ENCODE measurements at places on chromosomes 12 and 14. TPM values are rescaled to one million over a fixed set of nuclear protein-coding genes. Genes with fewer than 3 reads are reported as not detected.

Gene TAMALIN
- total RNA-seq, result 84.0 TPM

Gene POTEM
- not detected for total RNA-seq

- peaks cover 18% of the 10 kb centered on the region for H3K4me1 ChIP-seq
- no peak overlapping the region for H3K4me3 ChIP-seq
- no peaks in the 10 kb centered on the region for H3K36me3 ChIP-seq
- H3K27me3 ChIP-seq, result no peaks in the 10 kb centered on the region
These were observed 20.5 kb downstream of the KITLG start for GRCh38 chr12:88559772-88560171.

GRCh38 chr12:115840159-115840558 is 437.3 kb downstream of the MED13L start:
- H3K4me1 ChIP-seq, result no peaks in the 10 kb centered on the region
- no peaks in the 10 kb centered on the region for H3K36me3 ChIP-seq
- DNase-seq, result no peak
- H3K4me3 ChIP-seq, result no peak overlapping the region

DNA sequence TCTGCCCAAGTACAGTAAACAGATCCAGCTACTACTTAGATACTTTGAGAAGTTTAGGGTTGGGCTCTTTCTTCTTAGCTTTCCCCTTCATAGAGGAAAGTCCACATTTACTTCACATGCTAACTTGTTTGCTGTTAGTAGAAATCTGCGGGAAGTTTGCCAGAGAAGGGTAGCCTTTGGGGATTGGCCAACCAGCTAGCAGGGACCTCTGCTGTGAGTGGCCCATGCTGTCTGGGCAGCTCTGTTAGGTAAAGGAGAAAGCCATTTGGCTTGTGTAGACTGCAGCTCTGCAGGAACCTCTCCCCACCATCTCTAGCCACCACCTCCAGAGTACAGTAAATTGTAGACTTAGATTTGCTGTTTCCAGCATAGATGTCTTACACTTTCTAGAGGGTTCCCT is 193.9 kb downstream of the RGS6 start:
- H3K27ac ChIP-seq, result no peak overlapping the region
- H3K4me1 ChIP-seq, result no peaks in the 10 kb centered on the region
- no peak for DNase-seq
- H3K36me3 ChIP-seq, result no peaks in the 10 kb centered on the region

Gene FSCB
- total RNA-seq, result not detected

- H3K4me3 ChIP-seq, result no peak overlapping the region
- peaks cover 3% of the 10 kb centered on the region for H3K27me3 ChIP-seq
- DNase-seq, result no peak
- H3K36me3 ChIP-seq, result no peaks in the 10 kb centered on the region
- H3K4me1 ChIP-seq, result no peaks in the 10 kb centered on the region
These were observed 2.0 kb downstream of the MAP4K5 start for GRCh38 chr14:50530358-50530757.

- H3K27ac ChIP-seq, result no peak overlapping the region
- no peaks in the 10 kb centered on the region for H3K4me1 ChIP-seq
- no peaks in the 10 kb centered on the region for H3K27me3 ChIP-seq
- H3K36me3 ChIP-seq, result no peaks in the 10 kb centered on the region
These were observed 1029.7 kb upstream of the LRFN5 start for GRCh38 chr14:40576880-40577478.

DNA sequence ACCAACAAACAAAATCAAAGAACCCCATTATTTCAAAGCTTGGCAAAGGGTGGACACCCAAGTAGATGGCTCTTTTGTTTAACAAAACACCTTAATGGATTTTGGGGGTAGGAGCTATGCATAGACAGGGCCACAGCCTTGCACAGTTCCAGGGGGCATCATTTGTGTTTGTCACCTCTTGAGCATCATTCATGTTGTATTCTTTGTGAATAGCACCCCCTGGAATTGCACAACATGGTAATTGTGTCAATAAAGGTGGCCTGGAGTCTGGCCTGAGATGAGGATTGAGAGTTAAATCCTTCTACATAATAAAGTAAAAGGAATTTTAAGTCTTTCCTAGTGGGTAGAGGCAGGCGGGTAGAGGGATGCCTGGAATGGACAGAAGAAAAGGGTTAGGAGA is 3.3 kb upstream of the FRS2 start:
- H3K4me1 ChIP-seq, result peaks cover 8% of the 10 kb centered on the region
- no peak for DNase-seq
- no peak overlapping the region for H3K4me3 ChIP-seq
- no peaks in the 10 kb centered on the region for H3K36me3 ChIP-seq
- no peak overlapping the region for H3K27ac ChIP-seq
- no peaks in the 10 kb centered on the region for H3K27me3 ChIP-seq

DNA sequence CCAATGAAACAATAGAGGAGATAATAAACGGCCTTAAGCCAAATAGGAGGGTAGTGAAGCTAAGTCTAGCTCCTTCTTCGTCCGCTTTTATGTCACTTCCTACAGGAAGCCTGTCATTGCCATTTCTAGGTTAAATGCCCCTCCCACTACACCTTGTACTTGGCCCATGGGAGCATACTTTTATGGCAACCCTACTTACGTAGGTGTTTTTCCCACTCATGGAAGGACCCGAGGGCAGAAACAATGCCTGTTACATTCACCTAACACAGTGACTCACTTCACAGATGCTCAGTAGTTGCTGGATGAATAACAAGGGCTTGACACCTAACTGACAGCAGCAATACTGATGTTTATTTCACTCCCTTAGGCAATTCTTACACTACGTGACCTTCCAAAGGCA is 44.5 kb downstream of the ALKBH1 start:
- no peaks in the 10 kb centered on the region for H3K27me3 ChIP-seq
- H3K4me1 ChIP-seq, result no peaks in the 10 kb centered on the region
- no peaks in the 10 kb centered on the region for H3K36me3 ChIP-seq
- H3K4me3 ChIP-seq, result no peak overlapping the region

Gene FAIM2
- 0.57 TPM for total RNA-seq

- no peaks in the 10 kb centered on the region for H3K36me3 ChIP-seq
- H3K27me3 ChIP-seq, result no peaks in the 10 kb centered on the region
- H3K4me1 ChIP-seq, result no peaks in the 10 kb centered on the region
- H3K4me3 ChIP-seq, result no peak overlapping the region
- peak; percentile 40 for DNase-seq
- H3K27ac ChIP-seq, result no peak overlapping the region
These were observed 275.0 kb upstream of the G2E3 start for GRCh38 chr14:30283822-30284446.

Gene SLCO1B1
- total RNA-seq, result not detected

DNA sequence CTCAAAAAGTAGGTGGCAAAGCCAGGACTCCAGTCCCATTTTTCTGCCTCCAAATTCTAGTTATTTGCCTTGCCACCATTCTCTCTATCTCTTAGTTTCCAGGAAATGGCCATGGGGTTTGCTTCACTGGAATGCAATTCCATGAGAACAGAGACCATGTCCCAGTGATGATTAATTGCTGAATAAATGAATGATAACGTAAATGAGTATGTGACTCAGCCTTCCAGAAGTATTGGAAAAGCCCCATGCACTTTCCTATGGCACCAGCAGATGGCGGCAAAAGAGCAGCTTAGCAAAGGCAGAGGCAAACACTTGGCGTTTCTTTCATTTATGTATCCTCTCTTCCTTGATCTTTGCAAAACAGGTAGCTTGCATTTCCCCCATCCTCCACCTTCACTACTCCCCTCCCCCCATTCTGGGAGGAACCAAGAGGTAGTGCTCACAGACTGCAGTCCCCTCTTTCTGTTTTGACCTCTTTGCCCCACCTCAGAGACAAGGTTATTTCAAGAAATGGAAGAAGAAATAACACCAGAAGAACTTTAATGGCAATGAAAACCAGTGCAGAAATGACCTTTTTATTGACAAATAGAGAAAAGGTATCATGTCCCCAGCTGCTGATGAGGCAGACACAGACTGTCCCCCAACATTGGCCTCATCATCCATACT is 21.3 kb downstream of the TBX3 start:
- H3K4me1 ChIP-seq, result no peaks in the 10 kb centered on the region
- H3K4me3 ChIP-seq, result no peak overlapping the region

DNA sequence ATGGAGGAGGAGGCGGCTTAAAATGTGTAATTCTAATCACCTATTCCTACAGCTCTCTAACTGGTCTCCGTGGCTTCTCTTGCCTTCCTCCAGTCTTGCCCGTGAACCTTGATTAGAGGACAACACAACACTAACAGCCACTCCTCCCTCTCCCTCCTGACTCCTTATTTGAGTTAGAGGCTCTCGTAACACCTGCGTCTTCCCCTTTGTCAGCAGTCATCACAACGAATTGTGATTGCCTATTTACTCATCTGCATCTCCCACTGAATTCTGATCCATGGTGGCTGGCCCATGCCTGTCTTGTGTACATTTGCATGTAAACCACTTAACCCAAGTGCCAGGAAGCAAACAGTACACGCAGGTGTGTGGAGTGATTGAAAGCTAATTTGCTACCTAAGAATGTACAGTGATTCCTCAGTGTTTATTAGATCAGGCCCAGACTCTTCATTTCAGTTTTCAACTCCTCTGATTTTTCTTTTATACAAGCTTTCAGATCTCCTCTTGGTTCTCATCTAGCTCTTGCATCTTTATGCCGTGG is 154.5 kb downstream of the MON2 start:
- no peak overlapping the region for H3K4me3 ChIP-seq
- no peak for DNase-seq
- no peak overlapping the region for H3K27ac ChIP-seq
- H3K4me1 ChIP-seq, result no peaks in the 10 kb centered on the region
- H3K36me3 ChIP-seq, result no peaks in the 10 kb centered on the region

DNA sequence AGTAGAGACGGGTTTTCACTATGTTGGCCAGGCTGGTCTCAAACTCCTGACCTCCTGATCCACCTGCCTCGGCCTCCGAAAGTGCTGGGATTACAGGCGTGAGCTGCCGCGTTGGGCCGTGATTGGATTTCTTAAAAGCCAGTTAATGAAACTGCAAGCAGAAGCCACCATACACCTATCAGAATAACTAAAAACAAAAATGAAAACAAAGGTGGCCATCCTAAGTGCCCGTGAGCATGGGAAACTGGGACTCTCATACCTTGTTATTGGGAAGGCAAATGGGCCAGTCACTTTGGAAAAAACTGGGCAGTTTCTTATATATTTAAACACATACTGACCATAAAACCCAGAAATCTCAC is 7.7 kb upstream of the TCTN1 start:
- no peak overlapping the region for H3K4me3 ChIP-seq
- no peak for DNase-seq
- H3K27ac ChIP-seq, result peak overlapping the region; percentile 20
- H3K36me3 ChIP-seq, result no peaks in the 10 kb centered on the region
- no peaks in the 10 kb centered on the region for H3K4me1 ChIP-seq

GRCh38 chr14:95348395-95349080 is 28.8 kb upstream of the CLMN start:
- H3K27me3 ChIP-seq, result no peaks in the 10 kb centered on the region
- H3K4me3 ChIP-seq, result no peak overlapping the region
- no peak for DNase-seq
- H3K36me3 ChIP-seq, result no peaks in the 10 kb centered on the region
- no peaks in the 10 kb centered on the region for H3K4me1 ChIP-seq

DNA sequence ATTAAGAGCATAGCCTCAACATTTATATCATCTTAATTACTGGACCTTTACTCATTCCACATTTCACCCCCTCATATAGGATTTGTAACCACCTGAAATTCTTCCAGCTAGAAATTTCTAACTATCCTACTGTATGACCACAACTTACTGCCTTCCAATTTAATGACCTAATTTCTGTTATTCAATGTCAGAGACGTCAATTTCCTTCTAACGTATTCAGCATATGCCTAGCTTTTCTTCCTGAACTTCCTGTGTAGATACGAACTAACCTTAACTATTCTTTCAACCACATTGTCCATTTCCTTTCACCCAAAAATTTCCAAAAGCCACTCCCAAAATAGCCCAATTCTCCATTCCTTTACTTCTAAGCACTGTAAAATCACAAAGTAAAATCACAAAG is 108.0 kb downstream of the EEA1 start:
- DNase-seq, result no peak
- no peak overlapping the region for H3K27ac ChIP-seq
- peaks cover 16% of the 10 kb centered on the region for H3K36me3 ChIP-seq
- no peak overlapping the region for H3K4me3 ChIP-seq
- no peaks in the 10 kb centered on the region for H3K4me1 ChIP-seq

Gene EFS
- total RNA-seq, result 18.2 TPM

Gene PRPH
- 2.7 TPM for total RNA-seq

GRCh38 chr12:49346659-49347310 is at the start of gene DNAJC22:
DNAJC22 (plus strand) TSS chr12:49346888; CDS start chr12:49348873, 1,985 bp downstream.
- peaks cover 35% of the 10 kb centered on the region for H3K4me1 ChIP-seq
- H3K27me3 ChIP-seq, result peaks cover 3% of the 10 kb centered on the region
- no peak within 1 kb of the TSS for H3K27ac ChIP-seq
- no peaks in the 10 kb centered on the region for H3K36me3 ChIP-seq
- no peak within 1 kb of the TSS for H3K4me3 ChIP-seq

- peaks cover 4% of the 10 kb centered on the region for H3K36me3 ChIP-seq
- H3K4me3 ChIP-seq, result no peak overlapping the region
- no peaks in the 10 kb centered on the region for H3K27me3 ChIP-seq
- H3K27ac ChIP-seq, result no peak overlapping the region
- peak; percentile 27 for DNase-seq
These were observed 53.6 kb downstream of the BRMS1L start for GRCh38 chr14:35879654-35880249.

- no peak for DNase-seq
- H3K27ac ChIP-seq, result no peak overlapping the region
- no peaks in the 10 kb centered on the region for H3K36me3 ChIP-seq
These were observed 141.9 kb downstream of the BICD1 start for GRCh38 chr12:32248441-32249140.

DNA sequence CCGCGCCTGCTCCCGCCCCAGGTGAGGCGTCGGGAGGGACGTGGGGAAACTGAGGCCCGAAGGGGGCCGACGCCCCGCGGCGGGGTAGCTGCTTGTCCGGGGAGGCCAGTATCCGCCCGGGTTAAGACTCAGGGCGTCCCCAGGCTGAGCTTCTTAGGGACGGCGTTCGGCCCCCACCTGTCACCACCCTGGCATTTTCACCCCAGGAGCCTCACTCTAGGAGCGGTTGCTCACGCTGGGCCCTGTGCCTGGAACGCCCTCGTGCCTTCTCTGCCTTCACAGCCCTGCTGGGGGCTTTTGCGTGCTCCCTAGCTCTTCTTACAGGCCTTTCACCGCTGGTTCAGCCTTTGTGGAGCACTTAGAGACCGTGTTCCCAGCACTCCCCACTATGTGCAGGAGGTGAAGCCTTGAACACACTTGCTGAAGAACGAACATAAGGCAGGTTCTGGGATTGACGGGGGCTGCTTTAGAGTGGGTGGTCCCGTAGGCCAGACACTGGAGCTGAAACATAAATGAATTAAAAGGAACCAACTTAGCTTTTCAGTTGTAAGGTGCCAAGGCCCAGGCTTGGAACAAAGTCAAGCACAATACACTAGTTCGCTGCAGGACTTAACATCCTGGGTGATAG is 601 bp downstream of the ZNF839 start:
- DNase-seq, result peak; percentile 57
- no peaks in the 10 kb centered on the region for H3K27me3 ChIP-seq
- H3K4me1 ChIP-seq, result peaks cover 7% of the 10 kb centered on the region
- peak overlapping the region; percentile 82 for H3K4me3 ChIP-seq
- no peaks in the 10 kb centered on the region for H3K36me3 ChIP-seq
- H3K27ac ChIP-seq, result peak overlapping the region; percentile 93

Gene CFAP54
- total RNA-seq, result 15.5 TPM

DNA sequence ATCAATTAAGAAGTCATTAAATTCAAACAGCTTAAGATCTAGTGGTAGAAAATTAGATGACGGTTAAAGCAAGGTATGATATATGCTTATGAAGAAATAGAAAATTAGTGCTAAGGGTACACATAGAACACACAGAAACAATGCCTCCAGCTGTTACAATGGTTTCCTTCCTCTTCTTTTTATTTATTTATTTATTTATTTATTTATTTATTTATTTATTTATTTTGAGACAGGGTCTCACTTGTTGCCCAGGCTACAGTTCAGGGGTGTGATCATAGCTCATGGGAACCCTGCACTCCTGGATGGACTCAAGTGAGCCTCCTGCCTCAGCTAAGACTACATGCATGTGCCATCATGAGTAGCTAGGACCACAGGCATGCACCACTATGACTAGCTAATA is 34.9 kb upstream of the PTPRR start:
- DNase-seq, result no peak
- H3K27ac ChIP-seq, result no peak overlapping the region
- no peak overlapping the region for H3K4me3 ChIP-seq
- H3K4me1 ChIP-seq, result no peaks in the 10 kb centered on the region
